ENCODE measurements at places on chromosomes 7 and 10.

- DNase-seq, result no peak
Observed at GRCh38 chr10:5517546-5517945, 7.2 kb upstream of the CALML3 start.

DNA sequence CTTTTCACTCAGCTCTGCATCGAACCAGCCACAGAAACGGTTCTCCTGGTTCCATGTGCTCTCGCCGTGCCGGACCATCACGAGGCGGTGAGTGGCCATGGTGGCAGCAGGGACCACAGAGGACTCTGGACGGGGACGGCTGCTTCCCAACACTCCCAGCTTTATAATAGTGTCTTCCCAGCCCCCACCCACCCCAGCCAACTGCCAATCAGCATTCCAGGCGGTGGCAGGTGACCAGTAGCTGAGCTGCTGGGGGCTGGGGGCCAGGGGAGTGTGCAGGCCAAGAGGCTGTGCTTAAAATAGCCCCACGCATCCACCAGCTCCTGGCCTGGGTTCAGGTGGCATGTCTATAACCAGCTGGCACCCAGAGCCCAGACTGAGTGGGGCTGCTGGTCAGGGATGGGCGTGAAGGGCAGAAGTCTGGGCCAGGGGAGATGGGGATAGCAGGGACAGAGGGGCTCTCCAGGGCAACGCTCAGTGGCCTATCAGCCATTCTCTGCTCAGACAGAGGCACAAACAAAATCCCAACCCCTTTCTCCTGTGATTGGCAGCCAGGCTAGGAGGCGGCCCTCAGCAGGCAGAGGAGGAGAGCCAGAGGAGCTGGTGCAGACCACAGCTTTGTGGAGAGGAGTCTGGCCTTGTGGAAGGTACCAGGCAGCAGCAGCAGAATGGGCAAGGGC lies at the start of gene PGAM2:
Gene PGAM2, minus strand, starts transcription at position 137 of the 680 bp plus-strand sequence. Its CDS starts 38 bp downstream, at position 99.
- DNase-seq, result no peak

- DNase-seq, result no peak
Observed at GRCh38 chr7:128938544-128939074, 882 bp downstream of the IRF5 start.

DNA sequence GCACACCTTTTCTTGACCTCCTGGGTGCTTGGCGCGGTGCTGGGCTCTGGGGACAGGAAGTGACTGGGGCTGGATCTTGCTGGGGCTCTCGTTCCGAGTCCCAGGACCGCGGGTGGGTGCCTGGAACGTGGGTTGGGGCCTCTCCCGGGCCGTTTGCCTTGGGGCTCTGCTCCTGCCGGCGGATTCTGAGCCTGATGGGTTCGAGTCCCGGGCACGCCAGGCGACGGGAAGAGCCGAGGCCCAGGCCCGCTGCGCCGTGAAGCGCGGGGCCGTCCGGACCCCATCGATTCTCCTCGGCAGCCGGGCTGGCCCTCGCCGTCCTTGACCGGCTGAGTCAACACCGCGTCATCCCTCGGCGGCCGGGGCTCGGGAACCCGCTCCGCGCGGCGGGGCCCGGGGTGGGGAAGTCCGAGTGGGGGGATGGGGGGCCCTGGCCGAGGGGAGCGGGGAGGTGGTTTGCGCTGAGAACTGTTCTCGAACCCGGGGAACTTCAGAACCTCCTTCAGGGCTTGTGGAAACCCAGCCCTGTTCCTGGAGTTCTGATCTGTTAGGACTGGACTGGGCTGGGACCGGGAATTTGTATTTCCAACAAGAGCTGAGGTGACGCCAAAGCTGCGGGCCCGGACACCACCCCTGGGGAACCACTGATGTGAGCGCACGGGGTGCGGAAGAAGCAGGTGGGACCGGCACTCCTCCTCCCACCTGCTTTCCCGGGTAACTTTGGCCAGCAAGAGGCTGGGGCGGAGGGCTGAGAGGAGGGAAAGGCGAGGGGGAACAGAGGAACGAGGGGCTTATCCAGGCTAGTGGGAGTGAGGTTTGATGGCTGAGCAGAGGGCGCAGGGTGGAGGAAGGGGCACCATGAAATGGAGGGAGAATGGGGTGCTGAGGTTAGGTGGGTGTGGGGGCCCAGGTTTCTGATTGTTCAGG lies 6.2 kb downstream of the HHEX start:
- DNase-seq, result no peak

DNA sequence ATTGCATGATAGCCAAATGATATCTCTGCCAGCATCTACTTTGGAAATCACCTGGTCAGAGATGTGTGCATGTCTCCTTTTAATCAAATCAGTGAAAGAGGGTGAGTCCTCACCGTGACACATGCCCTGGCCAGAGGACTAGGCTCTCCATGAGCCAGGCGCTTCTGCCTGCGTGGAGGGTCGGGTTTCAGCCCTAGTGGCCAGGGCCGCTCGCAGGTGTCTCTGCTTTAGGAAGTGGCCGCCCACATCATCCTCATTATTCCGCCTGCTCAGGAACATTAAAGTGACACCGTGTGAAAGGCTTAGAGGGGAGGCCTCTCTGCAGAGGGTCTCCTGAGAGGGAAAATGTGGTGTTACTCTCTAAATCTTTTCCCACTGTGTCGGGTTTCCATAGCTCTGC lies 173.6 kb upstream of the PRKCQ start:
- no peak for DNase-seq

- no peak for DNase-seq
Observed at GRCh38 chr10:792083-792791, 102.8 kb upstream of the DIP2C start.

DNA sequence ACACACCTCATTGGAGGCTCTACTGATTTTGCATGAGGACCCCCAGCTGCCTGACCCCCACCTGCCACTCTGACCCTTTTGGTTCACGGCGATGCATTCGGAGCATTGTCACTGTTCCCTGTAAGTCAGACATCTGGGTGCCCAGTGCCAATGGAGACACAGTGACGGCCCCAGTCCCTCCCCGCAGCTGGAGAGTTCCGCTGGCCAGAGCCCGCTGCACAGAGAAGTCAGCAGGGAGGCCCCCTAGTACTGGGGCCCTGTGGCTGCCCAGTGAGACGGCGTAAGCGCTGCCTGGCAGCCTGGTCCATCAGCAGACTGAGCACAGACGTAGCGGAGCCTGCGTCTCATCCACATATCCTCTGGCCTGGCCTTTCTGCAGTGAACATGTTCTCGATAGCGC lies 77.5 kb downstream of the NKX6-2 start:
- DNase-seq, result no peak

DNA sequence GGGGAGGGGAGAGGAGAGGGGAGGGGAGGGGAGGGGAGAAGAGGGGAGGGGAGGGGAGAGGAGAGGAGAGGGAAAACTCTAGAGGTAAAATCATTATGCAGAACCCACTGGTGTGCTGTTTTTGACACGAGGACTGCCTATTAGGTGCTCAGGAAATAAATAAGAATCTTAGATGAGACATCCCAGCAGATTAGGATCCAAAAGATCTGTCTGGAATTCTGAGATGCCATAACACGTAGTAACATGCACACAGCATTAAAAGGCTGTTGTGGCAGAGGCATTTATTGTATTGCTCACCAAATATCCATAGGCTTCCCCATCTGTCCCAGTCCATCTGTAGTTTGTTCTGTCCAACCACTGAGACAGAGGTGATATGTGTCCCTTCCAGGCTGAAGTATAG lies 40.8 kb upstream of the KMT2E start:
- DNase-seq, result no peak

GRCh38 chr7:94042381-94042780 lies 38.2 kb upstream of the BET1 start:
- DNase-seq, result no peak

DNA sequence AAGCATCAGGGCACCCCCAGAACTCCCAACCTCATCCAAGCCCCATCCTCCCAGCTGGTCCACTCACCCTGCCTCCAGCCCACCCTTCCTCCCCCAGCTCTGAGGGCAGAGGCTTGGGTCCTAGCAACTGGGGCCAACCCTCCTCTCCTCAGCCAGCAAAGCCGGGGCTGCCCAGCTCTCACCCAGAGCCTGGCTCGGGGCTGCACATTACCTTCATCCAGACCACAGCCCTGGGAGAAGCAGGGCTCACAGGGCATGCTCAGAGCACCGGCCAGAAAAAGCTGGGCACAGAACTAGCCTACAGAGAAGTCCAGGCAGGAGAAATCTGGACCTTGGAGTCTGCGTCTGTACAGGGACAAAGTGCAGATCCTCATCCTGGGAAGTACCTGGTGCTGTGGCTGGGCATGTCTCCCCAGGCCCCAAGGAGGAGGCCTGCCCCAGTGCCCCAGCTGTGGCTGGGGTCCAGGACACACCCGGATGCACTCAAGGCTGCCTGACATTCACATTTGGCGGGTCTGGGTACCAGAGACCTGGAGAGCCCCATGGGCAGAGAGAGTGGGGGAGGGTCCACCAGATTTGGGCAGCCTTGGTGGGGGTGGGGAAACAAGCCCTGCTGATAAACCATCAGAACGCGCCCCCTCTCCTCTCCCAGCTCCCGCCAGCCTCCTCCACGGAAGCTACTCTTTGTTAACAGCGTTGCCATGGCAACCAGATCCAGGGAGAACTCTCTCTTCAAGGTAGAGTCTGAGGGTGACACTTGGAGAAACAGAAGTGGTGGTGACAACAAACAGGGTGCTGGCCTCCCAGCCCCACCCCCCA lies 5.1 kb downstream of the RASGEF1A start:
- DNase-seq, result no peak

Data from stimulated activated CD4-positive, alpha-beta T cell treated with anti-CD3 and anti-CD28 coated beads, Interleukin-4, amount 100 ng/mL, for 48 hours (primary cell).